Activated naive CD4-positive, alpha-beta T cell treated with anti-CD3 and anti-CD28 coated beads, Interleukin-2, amount 10 ng/mL, durations not matched to agents 7 days and 5 days (primary cell): ENCODE measurements at places on chromosomes 3 and 15.

DNA sequence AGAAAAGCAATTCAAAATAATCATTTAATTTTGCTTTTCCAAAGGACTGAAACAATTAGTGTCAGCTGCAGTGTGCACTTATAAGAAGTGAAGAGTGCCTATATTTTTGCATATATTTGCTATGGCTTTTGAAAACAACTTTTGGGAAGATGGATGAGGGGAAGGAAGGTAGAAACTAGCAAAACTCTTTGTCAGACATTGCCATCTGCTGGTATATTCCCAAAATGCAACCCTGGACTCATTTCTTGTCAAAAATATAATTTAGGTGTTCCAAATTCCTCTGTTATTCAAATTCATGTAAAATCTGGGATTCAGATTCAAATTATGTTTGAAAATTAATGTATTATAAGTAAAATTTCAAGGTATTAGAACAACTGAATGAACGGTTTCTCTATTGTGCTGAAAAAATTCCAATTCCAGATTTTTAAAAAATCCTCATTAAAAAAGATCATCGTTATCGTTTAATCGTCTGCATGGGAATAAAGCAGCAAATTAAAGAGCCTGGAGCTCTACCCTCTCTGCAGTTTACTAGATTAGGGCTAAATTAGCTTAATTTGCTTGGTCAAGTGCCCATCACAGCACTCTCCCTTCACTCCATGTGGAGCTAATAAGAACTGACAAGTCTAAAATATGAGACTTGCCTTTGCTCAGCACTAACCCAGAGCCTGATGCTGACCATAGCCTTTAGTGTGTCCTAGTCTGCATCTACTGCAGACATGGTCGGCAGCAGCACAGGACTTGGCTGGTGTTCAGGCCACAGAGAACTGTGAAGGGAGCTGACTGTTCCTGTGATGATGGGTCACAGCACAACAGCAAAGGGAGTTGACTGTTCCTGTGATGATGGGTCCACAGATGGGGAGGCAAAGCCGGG, 67.9 kb upstream of the MITF start:
- DNase-seq = no peak

DNA sequence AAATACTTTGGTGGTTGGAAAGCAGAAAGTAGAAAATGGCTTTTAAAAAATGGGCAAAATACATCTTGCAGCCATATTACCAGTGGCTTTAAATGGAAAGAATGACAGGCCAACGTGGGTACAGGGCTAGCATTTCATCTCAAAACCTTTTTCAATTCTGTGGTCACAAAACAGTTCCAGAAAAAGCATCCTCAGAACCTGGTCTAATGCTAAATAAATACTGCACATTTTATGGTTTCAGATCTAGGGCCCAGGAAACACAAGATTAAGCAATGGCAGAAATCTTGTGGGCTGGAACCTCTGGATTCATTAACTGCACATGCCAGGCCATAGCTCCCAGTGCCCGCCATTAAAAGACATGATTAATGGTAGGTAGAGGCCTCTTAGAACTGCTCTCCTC, 470.2 kb upstream of the RASGRP1 start:
- DNase-seq = no peak

DNA sequence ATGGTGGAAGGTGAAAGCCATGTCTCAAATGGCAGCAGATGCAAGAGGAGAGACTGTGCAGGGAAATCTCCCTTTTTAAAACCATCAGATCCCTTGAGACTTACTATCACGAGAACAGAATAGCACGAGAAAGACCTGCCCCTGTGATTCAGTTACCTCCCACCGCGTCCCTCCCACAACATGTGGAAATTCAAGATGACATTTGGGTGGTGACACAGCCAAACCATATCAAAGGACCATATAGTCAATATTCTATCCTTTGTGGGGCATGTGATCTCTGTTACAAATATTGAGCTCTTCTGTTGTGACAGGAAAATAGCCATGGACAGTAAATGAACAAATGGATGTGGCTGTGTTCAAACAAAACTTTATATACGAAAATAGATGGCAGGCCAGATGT, 77.2 kb upstream of the ACKR4 start:
- no peak for DNase-seq

DNA sequence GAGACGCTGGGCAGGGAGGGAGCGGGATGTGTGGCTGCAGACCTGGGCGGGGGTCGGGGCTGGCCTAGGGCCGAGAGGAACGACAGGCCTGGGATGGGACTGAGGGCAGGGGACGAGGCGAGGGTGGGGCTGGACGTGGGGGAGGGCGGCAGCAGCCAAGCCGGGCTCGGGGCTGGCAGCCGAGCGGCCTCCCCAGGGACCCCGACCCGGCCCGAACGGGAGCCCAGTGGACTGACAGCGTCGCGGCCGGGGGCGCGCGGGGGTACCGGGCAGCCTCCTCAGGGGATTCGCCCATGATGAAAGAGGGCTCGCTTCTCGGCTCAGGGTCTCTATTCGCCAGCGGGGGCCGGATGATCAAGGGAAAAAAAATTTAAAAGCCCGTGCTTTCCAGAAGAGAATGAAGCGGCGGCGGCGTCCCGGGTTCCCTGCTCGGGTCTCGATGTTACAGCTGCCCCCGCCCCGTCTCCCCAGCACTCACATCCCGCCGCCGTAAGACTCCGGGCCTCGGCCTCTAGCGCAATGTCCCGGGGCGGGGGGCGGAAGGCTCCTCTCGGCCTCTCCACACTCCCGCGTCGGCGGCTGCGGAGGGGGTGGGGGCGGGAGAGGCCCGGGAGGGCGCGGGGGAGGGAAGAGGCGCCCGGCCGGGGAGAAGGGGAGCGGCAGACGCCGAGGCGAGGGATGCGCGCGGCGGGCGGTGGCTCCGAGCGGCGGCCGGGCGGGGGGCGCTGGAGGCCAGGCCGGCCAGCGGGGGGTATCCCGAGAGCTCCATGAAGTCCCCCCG, 4.3 kb downstream of the PTH1R start:
- peak; percentile 42 for DNase-seq

DNA sequence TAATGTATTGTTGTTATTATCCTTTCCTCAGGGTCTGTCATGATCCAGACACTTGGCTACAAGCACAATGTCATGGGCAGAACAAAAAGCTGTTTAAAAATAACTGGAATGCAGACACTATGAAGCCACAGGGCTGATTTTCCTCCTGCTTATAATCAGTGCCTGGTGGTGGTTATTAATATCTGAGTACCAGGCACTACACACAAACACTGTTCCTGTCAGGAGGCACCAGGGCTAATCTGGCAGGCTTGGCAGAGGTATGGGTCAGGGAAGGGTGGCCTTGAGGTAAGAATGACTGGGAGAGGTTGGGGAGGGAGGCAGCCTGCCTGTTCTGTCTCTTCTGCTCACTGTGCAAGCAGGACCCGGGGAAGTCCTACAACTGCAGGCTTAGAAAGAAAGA, 67.2 kb downstream of the WDR76 start:
- no peak for DNase-seq

GRCh38 chr3:62875558-62876002, 364 bp upstream of the CADPS start:
- DNase-seq = no peak

GRCh38 chr3:165444745-165445144, 248.6 kb upstream of the SLITRK3 start:
- no peak for DNase-seq

DNA sequence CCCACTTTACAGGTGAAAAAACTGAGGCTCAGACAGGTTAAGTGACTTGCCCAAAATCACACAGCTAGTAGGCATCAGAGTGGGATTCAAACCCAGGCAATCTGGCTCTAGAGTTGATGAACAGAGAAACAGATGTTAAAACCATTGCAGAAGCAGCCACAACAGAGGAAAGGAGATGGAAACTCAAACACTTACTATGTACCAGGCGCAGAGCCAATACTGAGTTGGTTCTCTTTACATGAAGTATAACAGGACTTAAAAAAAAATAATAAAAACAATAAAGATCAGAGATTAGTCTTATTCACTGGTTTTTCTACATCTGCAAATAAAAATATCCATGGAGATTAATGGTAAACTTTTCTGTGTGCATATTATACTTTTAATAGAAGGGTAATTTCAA, 84.9 kb upstream of the SPATA12 start:
- no peak for DNase-seq

GRCh38 chr3:72679540-72680198, 168.6 kb downstream of the SHQ1 start:
- DNase-seq = no peak

DNA sequence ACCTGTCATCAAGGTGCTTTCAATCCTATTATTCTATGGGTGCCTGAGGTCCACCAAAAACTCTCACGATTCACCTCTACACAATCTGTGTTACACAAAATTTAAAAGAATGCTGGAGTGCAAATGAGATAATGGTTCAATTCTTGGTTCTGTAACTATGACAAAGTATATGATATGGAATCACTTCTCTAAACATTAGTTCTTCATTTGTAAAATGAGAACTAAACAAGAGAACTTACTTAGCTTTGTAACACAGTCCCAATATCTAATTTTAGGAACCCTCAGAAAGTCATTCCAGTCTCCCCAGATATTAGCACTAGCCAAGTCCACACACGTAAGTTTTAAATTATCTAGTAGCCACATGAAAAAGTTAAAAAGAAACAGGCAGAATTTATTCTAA, 111.5 kb downstream of the TBL1XR1 start:
- no peak for DNase-seq

DNA sequence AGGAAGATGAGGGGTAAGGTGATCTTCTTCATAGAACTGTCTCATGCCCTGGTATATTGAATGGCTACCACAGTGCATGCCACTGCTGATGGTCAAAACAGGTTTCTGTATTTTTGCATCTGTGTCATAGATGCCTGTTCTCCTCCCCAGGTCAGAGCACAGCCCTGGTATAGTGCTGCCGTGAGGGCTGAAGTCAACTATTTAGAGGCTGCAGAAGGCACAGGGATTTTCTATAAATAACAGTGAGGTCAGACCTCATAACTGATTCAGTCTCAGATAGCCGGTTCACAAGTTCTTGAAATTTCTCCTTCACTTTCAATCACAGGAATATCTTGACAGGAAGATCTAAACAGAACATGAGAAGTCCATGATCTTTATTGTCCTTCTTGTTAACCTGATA, 99.2 kb upstream of the NUDT16 start:
- DNase-seq = no peak

DNA sequence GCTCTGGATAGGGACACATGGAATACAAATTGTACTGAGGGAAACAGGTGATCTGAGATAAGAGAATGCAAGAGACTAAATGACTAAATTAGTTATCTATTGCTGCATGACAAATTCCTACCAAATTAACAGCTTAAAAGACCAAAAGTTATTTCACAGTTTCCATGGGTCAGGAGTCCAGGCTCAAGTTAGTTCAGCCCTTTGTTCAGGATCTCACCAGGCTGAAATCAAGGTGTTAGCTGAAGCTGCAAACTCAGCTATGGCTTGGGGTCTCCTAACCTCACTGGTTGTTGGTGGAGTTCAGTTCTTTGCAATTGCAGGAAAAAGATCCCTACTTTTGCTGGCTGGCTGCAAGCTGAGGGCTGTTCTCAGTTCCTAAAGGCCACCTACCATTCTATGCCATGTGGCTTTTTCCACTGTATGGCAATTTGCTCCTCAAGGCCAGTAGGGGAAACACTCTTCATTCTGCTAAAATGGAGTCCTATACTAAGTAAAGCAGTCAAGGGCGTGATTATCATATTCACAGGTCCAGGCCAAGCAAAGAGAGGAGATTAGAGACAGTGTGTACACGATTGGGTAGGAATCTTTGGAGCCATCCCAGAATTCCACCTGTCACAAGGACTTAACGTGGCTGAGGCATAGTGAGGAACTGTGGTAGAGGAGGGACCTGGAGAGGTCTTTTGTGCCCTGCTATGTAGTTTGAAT, 53.7 kb downstream of the THRB start:
- DNase-seq = no peak

GRCh38 chr3:29605845-29606244, 325.0 kb downstream of the RBMS3 start:
- DNase-seq = no peak

GRCh38 chr3:55540579-55540978, 53.5 kb upstream of the WNT5A start:
- DNase-seq = no peak

- no peak for DNase-seq
These were observed 76.8 kb downstream of the TAMM41 start for GRCh38 chr3:11769704-11770476.

DNA sequence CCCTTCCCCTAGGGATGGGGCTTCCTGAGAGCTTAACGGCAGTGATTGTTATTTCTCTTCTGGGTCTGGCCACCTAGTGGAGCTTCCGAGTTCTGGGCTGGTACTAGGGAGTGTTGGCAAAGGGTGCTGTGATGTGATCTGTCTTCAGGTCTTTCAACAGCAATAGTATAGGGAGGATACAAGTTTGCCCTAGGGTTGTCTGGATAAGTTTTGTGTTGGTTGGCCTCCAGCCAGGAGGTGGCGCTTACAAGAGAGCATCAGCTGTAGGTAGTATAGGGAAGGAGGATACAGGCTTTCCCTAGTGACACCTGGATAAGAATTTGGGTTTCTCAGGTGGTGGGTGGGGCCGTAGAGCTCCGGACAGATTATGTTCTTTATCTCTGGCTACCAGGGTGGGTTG, 19.2 kb upstream of the CPOX start:
- DNase-seq = no peak

DNA sequence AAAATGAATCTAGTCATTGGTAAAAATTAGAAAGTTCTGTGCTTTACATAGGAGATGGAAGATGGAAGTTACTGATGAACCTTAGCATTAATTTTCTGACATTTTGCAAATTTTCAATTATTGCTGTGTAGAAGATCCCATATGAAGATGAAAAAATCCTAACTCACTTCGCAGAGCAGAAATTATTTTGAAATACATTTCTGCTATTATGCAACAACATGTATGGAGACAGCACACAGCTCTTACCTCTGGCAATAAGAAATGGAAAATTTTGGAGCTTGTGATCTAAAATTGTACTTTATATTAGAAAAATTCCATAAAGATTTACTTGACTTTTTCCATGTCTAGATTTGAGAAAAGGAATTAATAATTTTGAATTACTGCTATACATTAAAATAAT, 177.9 kb downstream of the WDR72 start:
- DNase-seq = no peak

DNA sequence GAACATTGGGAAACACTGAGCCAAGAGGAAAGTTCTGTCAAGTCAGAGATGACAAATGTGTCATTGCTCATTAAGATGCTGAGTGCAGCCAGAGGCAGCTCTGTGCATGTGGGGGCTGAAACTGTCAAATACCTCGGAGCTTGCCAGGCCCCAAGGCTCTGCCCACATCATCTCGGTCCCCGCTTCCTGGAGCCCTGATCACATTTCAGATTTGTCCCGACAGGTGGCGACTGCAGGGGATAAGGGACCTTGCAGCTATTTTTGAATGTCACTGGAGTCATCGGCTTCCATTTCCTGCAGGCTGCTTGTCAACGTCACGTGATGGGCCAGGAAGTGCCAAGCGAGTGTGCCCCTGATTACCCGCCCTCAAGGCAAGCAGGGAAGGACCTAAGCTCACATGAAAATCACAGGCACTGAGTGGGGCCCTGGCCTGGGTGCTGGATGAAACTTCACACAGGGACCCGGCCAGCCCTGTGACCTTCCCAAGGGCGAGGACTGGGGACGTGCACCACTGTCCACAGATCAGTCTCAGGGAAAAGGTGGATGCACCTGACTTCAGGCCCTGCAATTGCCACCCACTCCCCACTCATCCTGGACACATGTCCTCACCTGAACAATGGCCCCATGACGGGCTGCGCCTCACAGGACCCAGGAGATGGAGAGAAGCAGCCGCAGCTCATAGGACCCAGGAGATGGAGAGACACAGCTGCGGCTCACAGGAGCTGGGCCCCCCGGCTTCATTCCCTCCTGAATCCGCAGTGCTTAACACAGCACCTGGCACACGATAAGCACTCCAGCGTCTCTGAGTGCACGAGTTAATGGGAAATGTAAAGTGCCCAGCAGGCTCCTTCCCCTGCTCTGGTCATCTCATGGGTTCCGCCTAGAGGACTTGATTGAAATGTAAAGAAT, 73.4 kb downstream of the NUP210 start:
- DNase-seq = peak; percentile 88
